ENCODE measurements at places on chromosomes 6 and 20. TPM values are rescaled to one million over a fixed set of nuclear protein-coding genes. Genes with fewer than 3 reads are reported as not detected.

The ASIP gene
- total RNA-seq: not detected

The CCDC170 gene
- 3.3 TPM for total RNA-seq

The SLC32A1 gene
- not detected for total RNA-seq

The RIPPLY2 gene
- 0.88 TPM for total RNA-seq

The NKX2-2 gene
- total RNA-seq: 1.4 TPM

The SPEF1 gene
- 0.35 TPM for total RNA-seq

The SYTL3 gene
- 0.57 TPM for total RNA-seq

The PACRG gene
- total RNA-seq: 0.42 TPM

The B4GALT5 gene
- 58.8 TPM for total RNA-seq

The LSM14B gene
- total RNA-seq: 93.8 TPM

The ARFGEF3 gene
- 10.3 TPM for total RNA-seq

The HLA-DRB1 gene
- total RNA-seq: 12.5 TPM

The SPTLC3 gene
- total RNA-seq: 0.21 TPM

The PPP1R14C gene
- 0.38 TPM for total RNA-seq

The RFX6 gene
- total RNA-seq: 0.66 TPM

The VGLL2 gene
- not detected for total RNA-seq

The PRSS16 gene
- total RNA-seq: 17.9 TPM

Data from endodermal cell (in vitro differentiated cells).